ENCODE measurements at places on chromosomes 4 and X. TPM values are rescaled to one million over a fixed set of nuclear protein-coding genes. Genes with fewer than 3 reads are reported as not detected.

HSFX2 gene
- total RNA-seq, result not detected

GAGE2A gene
- not detected for total RNA-seq

TMPRSS11F gene
- not detected for total RNA-seq

OPRPN gene
- not detected for total RNA-seq

ACSL4 gene
- total RNA-seq, result 44.3 TPM

UXT gene
- total RNA-seq, result 152 TPM

COQ2 gene
- total RNA-seq, result 15.5 TPM

PLP1 gene
- not detected for total RNA-seq

OR13H1 gene
- not detected for total RNA-seq

ASB12 gene
- total RNA-seq, result 0.22 TPM

RAI2 gene
- not detected for total RNA-seq

BMX gene
- not detected for total RNA-seq

OCRL gene
- 2.2 TPM for total RNA-seq

TACR3 gene
- not detected for total RNA-seq

VCX3A gene
- total RNA-seq, result not detected

IL2 gene
- total RNA-seq, result 1.4 TPM

PABPC4L gene
- not detected for total RNA-seq

DNA sequence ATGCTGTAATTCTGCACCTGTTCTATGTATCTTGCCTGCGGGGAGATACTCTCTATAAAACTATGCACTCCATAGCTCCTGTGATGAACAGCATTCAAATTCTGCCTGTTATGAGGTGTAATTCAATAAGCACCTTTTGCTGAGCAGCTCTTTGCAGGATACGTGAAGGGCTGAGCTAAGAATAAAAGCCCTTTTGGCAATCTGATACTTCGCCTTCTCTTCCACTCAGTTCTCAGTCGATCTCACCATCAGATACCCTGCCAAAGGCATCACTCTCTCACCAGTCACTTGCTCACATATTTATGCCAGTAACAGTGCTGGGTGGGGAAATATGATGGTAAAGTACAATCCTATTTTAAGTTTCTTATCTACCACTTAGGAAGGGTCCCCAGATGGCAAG, 67.2 kb downstream of the RPS3A start:
- no peak for DNase-seq
- H3K4me1 ChIP-seq, result no peaks in the 10 kb centered on the region
- H3K27ac ChIP-seq, result no peak overlapping the region
- H3K36me3 ChIP-seq, result no peaks in the 10 kb centered on the region
- H3K4me3 ChIP-seq, result no peak overlapping the region
- peaks cover 7% of the 10 kb centered on the region for H3K27me3 ChIP-seq

DNA sequence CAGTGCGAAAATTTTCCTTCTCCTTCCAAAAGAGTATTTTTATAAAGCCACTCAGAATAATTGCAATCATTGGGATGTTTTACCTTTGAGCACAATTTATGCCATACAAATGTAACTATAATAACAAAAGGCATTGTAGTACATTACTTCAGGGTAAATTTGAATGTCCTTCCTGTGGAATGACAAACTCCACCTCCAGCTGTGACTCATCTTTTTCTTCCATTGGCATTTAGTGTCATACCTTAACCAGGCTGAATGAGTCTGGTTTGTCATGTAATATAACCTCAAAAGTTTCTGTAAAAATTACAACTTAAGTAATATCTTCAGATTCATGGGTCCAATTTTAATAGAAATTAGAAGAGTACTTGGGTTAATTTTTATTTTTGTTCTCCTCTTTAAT, 93.3 kb downstream of the TMEM47 start:
- no peaks in the 10 kb centered on the region for H3K36me3 ChIP-seq
- no peaks in the 10 kb centered on the region for H3K4me1 ChIP-seq
- no peak overlapping the region for H3K27ac ChIP-seq
- no peak for DNase-seq

DNA sequence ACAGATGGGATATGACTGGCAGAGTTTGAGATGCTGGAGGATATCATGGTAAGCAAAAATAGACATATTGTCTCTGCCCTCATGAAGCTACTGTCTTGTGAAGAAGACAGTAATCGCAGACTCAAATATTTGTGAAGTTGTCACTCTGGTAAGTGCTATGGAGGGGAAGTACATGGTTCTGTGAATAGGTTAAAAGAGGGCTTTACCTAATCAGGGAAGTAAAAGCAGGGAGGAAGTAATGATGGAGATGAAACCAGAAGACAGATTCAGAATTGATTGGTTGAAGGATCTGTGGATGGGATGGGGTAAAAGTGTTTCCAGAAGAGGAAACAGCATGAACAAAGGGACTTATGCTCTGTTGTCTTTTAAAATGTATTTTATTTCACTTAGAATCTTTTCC, 19.3 kb upstream of the MAGED1 start:
- H3K4me3 ChIP-seq, result no peak overlapping the region
- no peaks in the 10 kb centered on the region for H3K27me3 ChIP-seq
- H3K27ac ChIP-seq, result no peak overlapping the region
- peaks cover 18% of the 10 kb centered on the region for H3K36me3 ChIP-seq

GRCh38 chr4:73315091-73315490, 56.5 kb upstream of the ANKRD17 start:
- H3K27me3 ChIP-seq, result peaks cover 3% of the 10 kb centered on the region
- no peaks in the 10 kb centered on the region for H3K36me3 ChIP-seq
- no peak for DNase-seq
- H3K4me3 ChIP-seq, result no peak overlapping the region
- no peak overlapping the region for H3K27ac ChIP-seq

GRCh38 chrX:11430271-11430670, 137.1 kb downstream of the AMELX start:
- H3K4me3 ChIP-seq, result no peak overlapping the region

- peaks cover 13% of the 10 kb centered on the region for H3K36me3 ChIP-seq
- H3K27ac ChIP-seq, result no peak overlapping the region
These were observed 19.2 kb upstream of the PHEX start for GRCh38 chrX:22012931-22013330.

- no peak for DNase-seq
- H3K36me3 ChIP-seq, result no peaks in the 10 kb centered on the region
- H3K27ac ChIP-seq, result no peak overlapping the region
- peaks cover 3% of the 10 kb centered on the region for H3K27me3 ChIP-seq
- H3K4me3 ChIP-seq, result no peak overlapping the region
- peaks cover 4% of the 10 kb centered on the region for H3K4me1 ChIP-seq
These were observed 10.6 kb downstream of the CENPVL3 start for GRCh38 chrX:51608126-51608525.

DNA sequence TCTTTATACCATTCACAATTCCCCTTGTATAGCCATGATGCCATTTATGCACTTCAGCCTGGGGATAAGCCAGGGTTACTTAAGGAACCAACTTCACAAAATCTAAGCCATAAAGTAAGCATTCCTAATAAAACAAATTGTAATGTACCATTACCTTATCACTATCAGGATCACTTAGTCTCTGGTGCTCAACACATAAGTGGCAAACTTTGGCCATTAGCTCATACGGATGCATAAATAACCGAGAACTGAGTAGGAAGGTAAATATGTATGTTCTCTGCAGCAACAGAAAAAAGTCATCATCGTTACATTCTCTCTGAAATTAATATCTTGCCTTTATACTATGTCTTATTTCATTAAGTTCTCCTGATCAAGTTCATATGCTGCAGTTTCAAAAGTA, 14.4 kb downstream of the RASGEF1B start:
- no peaks in the 10 kb centered on the region for H3K27me3 ChIP-seq
- no peak overlapping the region for H3K4me3 ChIP-seq
- peaks cover 21% of the 10 kb centered on the region for H3K4me1 ChIP-seq
- no peak for DNase-seq
- no peak overlapping the region for H3K27ac ChIP-seq
- H3K36me3 ChIP-seq, result peaks cover 28% of the 10 kb centered on the region

- H3K36me3 ChIP-seq, result peaks cover 3% of the 10 kb centered on the region
- no peak overlapping the region for H3K27ac ChIP-seq
- no peak for DNase-seq
- H3K4me3 ChIP-seq, result no peak overlapping the region
- peaks cover 3% of the 10 kb centered on the region for H3K4me1 ChIP-seq
- peaks cover 12% of the 10 kb centered on the region for H3K27me3 ChIP-seq
These were observed 18.3 kb upstream of the IL21 start for GRCh38 chr4:122639181-122639580.

GRCh38 chr4:8459867-8460445, 19.4 kb downstream of the TRMT44 start:
- no peaks in the 10 kb centered on the region for H3K27me3 ChIP-seq
- no peaks in the 10 kb centered on the region for H3K4me1 ChIP-seq
- no peak overlapping the region for H3K4me3 ChIP-seq
- no peak overlapping the region for H3K27ac ChIP-seq

DNA sequence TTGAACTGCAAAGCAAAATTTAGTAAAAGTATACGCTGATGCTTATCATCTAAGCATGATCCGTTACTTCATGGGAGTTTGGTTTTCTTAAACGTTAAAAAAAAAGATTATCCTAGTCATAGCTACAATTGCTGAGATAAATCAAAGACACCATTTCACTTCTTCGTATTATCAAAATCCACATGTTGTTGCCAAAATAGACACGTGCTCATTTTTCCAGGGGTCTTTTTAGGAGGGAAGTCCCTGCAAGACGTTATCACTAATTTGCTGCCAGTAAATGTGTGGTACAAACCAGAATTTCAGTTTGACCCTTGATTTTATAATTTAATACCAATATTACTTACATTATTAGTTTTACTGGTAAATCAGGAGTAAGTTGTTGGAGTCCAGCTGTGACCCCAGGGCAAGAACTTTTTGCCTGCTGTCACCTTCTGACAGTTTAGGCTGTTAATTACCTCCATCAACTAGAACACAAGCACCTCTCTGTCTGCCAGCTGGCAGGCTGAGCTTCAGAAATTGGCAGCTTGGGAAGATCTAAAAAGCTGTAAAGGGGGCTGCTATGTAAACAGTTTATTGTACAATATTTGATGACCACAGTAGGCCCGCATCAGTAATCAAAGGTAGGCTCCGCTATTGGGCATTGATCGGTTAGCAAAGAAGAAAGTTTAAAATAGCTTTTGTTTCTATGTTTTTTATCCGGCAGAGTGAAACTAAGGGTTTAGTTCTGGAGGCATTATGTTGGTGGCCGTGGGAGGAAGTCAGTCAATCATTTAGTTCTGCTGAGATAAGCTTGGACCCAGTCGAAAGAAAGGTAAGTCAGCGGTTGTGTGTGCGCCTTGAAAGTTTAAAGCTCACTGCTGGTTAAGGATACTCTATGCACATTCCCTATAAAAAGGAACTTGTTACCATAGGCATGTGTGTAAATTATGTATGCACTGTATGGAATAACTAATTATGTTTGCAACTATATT, 196.4 kb downstream of the FBXO8 start:
- no peak overlapping the region for H3K27ac ChIP-seq
- no peak overlapping the region for H3K4me3 ChIP-seq
- H3K27me3 ChIP-seq, result peaks cover 9% of the 10 kb centered on the region
- DNase-seq, result no peak

- H3K4me1 ChIP-seq, result peaks cover 6% of the 10 kb centered on the region
- H3K36me3 ChIP-seq, result no peaks in the 10 kb centered on the region
- H3K4me3 ChIP-seq, result peak within 1 kb of the TSS; percentile 74
- H3K27me3 ChIP-seq, result no peaks in the 10 kb centered on the region
These were observed at the start of gene EFHC2 for GRCh38 chrX:44343412-44344141. EFHC2 (minus strand) TSS chrX:44343672; CDS start chrX:44343588, 84 bp downstream.

GRCh38 chr4:128570387-128570975, 239.0 kb upstream of the JADE1 start:
- no peaks in the 10 kb centered on the region for H3K36me3 ChIP-seq
- H3K27ac ChIP-seq, result no peak overlapping the region
- peaks cover 18% of the 10 kb centered on the region for H3K27me3 ChIP-seq
- H3K4me1 ChIP-seq, result no peaks in the 10 kb centered on the region
- DNase-seq, result no peak

GRCh38 chr4:742742-743311, 37.2 kb downstream of the PCGF3 start:
- no peak overlapping the region for H3K4me3 ChIP-seq
- H3K36me3 ChIP-seq, result peaks cover 4% of the 10 kb centered on the region
- peaks cover 1% of the 10 kb centered on the region for H3K4me1 ChIP-seq
- H3K27ac ChIP-seq, result no peak overlapping the region
- no peaks in the 10 kb centered on the region for H3K27me3 ChIP-seq
- peak; percentile 82 for DNase-seq

- peaks cover 14% of the 10 kb centered on the region for H3K4me1 ChIP-seq
- no peak for DNase-seq
- H3K36me3 ChIP-seq, result peaks cover 33% of the 10 kb centered on the region
- peak within 1 kb of the TSS; percentile 73 for H3K27ac ChIP-seq
- H3K27me3 ChIP-seq, result no peaks in the 10 kb centered on the region
These were observed at the start of gene ITGB1BP2 for GRCh38 chrX:71301195-71301924. ITGB1BP2 (plus strand) TSS chrX:71301750; CDS start chrX:71301807, 57 bp downstream.

DNA sequence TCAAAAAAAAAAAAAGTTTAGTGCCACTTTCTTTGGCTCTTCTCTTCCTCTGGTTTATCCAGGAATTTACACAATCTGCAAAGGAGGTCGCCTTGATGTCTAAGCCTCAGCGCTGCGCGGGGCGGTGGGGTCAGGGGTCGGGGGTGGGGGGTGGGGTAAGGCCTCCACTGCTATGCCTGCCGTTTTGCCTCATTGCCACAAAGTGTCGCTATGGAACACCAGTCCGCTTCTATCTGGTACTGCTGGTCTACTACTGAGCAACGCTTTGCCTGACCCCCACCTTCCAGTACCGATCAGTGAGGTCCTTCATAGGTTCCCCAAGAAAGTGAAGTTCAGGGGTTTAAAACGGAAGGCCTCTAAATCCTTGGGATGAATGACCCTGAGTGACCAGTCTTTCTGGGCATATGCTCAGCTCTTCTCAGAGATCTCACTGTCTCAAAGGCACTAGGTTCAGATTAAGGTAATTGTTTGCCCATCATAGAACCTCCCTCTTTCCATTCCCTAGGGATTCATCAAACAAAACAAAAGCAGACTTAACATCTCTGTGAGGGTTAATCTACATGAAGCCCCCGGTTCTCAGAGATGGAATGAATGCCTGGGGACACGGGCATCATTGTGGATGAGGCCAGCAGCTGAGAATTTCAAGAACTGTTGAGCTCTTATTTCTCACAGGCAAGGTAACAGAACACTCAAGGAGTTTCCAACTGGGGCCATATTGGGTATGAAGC, 16.9 kb upstream of the TSR2 start:
- DNase-seq, result no peak
- H3K4me1 ChIP-seq, result no peaks in the 10 kb centered on the region
- no peaks in the 10 kb centered on the region for H3K36me3 ChIP-seq
- H3K27me3 ChIP-seq, result peaks cover 20% of the 10 kb centered on the region
- H3K4me3 ChIP-seq, result no peak overlapping the region
- no peak overlapping the region for H3K27ac ChIP-seq

- DNase-seq, result no peak
- H3K27ac ChIP-seq, result no peak overlapping the region
- H3K36me3 ChIP-seq, result no peaks in the 10 kb centered on the region
- peaks cover 3% of the 10 kb centered on the region for H3K27me3 ChIP-seq
These were observed 345.3 kb upstream of the LCORL start for GRCh38 chr4:18366892-18367291.

GRCh38 chrX:107701493-107702121, 73.3 kb downstream of the PRPS1 start:
- H3K27me3 ChIP-seq, result no peaks in the 10 kb centered on the region
- no peaks in the 10 kb centered on the region for H3K36me3 ChIP-seq
- no peak overlapping the region for H3K4me3 ChIP-seq

- no peak overlapping the region for H3K27ac ChIP-seq
- no peaks in the 10 kb centered on the region for H3K4me1 ChIP-seq
- H3K27me3 ChIP-seq, result no peaks in the 10 kb centered on the region
- DNase-seq, result no peak
These were observed 70.9 kb upstream of the RXFP1 start for GRCh38 chr4:158450741-158451140.

GRCh38 chrX:30513284-30513683, 64.3 kb downstream of the TASL start:
- H3K27ac ChIP-seq, result no peak overlapping the region
- H3K27me3 ChIP-seq, result peaks cover 5% of the 10 kb centered on the region
- H3K4me1 ChIP-seq, result no peaks in the 10 kb centered on the region

All from activated naive CD8-positive, alpha-beta T cell treated with anti-CD3 and anti-CD28 coated beads, Interleukin-2, amount 10 ng/mL, durations not matched to agents 7 days and 5 days (primary cell).